Breast epithelium (tissue), 4 donors: ENCODE measurements at places on chromosomes 11 and 22. TPM values are rescaled to one million over a fixed set of nuclear protein-coding genes. Genes with fewer than 3 reads are reported as not detected.

GRCh38 chr11:10902301-10903063 is 44.6 kb upstream of the ZBED5 start:
- no peak for DNase-seq

- no peak for DNase-seq
Measured at GRCh38 chr11:10301656-10302358, 3.1 kb upstream of the ADM start.

DNA sequence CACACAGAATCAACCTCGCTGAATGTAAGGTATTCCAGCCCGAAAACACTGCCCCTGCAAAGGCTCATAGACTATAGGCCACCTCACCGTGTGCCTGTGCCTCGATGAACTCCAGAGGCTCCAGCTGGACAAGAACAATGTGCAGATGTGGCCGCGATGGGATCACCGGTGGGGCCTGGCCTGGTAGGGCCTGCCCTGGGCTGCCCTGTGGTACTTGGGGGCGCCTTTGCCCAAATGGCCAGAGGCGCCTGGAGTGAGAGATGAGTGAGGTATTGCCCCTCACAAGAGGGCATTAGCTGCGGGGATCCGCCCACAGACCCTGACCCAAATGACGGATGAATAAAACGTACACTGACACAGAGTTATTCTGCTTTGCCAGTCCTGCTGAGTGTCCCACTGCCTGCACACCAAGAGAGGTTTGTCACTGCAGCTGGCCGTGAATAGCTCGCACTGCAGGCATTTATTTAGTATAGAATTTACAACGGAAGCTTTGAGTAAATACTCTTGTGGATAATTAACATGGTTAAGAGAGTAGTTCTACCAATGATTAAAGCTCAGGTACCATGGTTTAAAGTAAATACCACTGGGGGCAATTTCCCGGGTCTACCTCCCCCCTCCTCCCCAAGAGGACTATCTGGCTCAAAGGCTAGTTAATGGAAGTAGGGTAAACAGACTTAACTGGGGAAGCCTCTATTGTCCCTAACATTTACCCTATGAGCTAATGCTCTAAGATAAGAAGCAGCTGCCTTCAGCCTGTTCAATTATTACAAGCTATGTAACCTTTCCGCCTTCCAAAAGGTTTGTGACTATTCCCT is 101.1 kb upstream of the IGLL5 start:
- DNase-seq, result no peak

DNA sequence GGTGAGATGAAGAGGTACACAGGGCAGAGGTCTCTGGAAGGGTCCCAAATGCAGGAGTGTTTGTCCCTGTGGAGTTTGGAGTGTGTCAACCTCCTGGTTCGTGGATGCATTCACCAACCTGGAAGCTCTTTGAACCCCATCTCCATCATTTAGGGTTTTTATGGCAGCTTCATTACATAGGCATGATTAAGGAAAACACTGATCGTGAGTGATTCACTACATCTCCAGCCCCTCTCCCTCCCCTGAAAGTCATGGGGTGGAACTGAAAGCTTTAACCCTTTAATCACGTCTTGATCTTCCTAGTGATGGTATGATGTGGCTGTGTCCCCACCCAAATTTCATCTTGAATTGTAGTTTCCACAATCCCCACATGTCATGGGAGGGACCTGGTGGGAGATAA is 19.8 kb upstream of the INCENP start:
- no peak for DNase-seq

DNA sequence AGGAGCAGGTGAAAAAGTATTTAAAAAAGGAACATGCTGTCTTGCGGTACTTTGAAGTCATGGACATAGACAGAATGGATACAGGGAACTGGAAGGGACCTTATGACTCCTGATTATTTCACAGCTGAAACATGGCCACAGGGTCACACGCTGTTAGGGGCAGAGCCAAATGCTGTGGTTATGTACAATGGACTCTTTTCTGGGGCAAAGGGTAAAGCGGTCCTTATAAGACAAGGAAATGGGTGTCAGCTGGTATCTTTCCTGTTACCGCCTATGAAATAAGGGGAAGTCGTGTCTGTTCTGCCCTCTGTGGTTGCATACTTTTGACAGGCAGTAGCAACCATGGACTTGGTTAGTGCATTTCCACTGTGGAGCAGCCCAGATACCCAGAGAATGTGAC is 12.8 kb upstream of the ST14 start:
- no peak for DNase-seq

Gene MUC5B
- not detected for total RNA-seq

Gene KREMEN1
- 13.6 TPM for total RNA-seq

Gene AHNAK
- 1,040 TPM for total RNA-seq
